ENCODE measurements at places on chromosomes 7 and 10.
A peak's percentile ranks its signal among the peaks of the same experiment; 100 is the strongest.

DNA sequence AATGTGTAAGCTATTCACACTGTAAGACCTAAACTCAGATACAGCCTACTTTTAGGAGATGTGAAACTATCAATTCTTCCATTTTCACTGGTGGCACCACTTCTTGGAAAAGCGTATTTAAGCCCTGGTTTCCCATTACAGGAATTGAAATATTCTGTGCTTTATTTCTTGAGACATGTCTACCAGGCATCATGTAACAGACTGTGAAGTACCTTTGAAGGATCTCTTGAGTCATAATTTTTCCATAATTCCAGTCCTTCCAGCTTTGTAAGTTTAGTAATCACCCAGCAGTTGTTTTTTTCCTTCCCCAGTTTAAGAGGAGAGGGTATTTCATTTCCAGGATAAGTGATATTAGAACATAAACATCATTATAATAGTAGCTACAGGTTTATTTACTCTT lies 186.0 kb upstream of the PRPS1L1 start:
- DNase-seq, result no peak

- no peak for DNase-seq
Observed at GRCh38 chr7:91267171-91267955, 3.1 kb downstream of the FZD1 start.

- DNase-seq, result no peak
Observed at GRCh38 chr10:31687663-31688482, 240.8 kb downstream of the ARHGAP12 start.

- no peak for DNase-seq
Observed at GRCh38 chr10:49747303-49747646, 14.8 kb downstream of the OGDHL start.

GRCh38 chr10:6522230-6522629 lies 57.8 kb downstream of the PRKCQ start:
- no peak for DNase-seq

GRCh38 chr10:62746951-62747729 lies 57.4 kb upstream of the ADO start:
- no peak for DNase-seq

- no peak for DNase-seq
Observed at GRCh38 chr10:23326544-23327307, 17.9 kb downstream of the C10orf67 start.

- no peak for DNase-seq
Observed at GRCh38 chr10:93753621-93754250, 4.0 kb upstream of the LGI1 start.

DNA sequence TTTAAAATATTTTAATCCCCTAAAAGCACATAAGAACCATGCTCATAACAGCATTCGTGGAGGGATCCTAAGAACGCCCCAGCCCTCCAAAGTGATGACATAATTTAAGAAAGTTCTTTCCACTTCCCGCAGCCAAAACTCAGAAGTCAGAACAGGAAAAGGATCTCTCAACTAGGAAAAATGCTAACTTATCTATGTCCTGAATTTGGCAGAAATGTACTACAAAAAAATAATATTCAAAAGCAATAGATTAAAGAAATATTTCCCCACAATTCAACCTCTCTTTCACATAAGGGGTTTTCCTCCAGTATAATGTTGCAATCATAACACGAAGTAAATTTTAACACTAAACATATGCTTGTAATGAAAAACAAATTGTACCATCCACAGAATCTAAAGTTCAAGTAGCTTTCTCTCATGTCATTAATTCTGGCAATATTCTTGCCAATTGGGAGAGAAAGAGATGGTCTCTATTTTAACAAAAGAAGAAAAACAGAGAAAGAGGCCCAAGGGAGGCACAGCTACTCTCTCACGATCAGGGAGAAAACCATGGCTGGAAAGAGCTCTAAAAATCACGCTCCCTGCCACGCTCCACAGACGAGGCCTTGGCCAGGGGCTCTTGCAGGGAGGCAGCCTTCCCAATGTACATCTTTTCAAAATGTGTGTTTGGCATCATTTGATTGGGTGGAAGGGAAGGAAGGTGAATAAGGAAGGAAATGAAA lies 22.9 kb downstream of the ASB13 start:
- DNase-seq, result peak; percentile 14

DNA sequence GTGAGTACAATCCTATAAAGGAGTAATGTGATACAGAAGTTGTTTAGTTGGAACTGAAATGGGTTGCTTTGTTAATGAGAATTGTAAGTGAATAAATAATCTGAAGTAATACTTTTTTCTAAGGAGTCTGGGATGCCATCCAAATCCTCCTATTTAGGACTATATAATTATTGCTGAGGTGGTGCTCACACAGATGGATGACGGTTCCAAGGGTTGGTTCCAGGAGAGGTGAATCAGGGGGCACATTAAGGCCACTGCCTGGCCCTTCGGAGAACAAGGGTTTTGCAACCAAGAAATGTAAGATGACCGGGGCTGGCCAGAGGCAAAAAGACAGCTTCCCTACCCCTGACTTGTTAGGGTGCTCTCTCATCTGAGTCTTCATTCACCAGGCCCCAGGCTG lies 352.7 kb downstream of the PHTF2 start:
- DNase-seq, result no peak

- DNase-seq, result no peak
Observed at GRCh38 chr10:132704008-132704814, 81.7 kb downstream of the NKX6-2 start.

DNA sequence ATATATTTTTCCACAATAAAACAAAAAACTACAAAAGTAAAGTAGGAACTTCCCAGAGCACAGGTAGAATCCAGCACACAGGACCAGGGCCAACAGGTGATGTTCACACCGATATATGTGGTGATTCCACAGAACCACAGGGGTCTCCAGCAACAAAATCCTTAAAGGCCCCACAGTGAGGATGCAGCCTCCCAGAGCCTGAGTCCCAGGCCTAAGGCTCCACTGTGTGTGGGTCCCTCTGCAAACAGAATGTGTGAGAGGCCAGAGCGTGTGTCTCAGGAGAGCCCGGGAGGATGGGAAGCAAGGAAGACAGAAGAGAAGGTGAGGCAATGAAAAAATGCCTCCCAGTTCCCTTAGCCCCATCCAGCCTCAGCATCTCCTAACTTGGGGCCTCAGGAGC lies 173.9 kb downstream of the GRID1 start:
- DNase-seq, result no peak

DNA sequence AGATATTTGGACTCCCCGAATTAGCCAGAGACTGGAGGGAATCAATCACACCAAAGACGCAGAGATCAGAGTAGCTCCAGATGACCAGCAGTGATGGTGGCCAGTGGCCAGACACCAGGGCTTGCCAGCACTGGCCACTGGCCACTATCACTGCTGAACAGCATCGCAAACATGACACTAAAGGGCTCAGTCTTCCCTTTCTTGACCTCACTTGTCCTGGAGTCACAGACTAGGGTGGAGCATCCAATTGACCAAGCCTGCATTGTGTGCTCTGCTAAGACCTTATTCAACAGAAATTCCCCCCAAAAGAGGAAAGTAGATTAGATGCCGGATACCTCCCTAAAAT lies 234.7 kb downstream of the CREB5 start:
- no peak for DNase-seq

DNA sequence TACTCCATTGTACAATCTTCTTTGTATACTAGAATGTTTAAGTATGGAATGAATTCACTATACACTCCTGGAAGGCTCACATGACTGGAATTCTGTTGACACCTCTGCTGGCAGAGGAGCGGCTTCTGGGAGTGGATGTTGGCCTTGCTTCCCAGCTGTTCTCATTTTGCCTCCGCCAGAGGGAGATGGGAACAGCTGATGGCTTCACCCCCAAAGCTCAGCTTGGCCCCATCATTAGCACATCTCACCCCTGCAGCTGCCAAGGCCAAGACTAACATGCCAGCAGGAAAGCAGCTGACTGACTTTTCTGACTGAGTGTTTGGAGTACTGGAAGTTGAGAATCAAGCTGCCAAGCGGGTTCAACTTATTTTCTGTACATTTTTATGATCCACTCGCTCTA lies 15.1 kb downstream of the ADAM12 start:
- DNase-seq, result no peak

GRCh38 chr7:102173669-102174068 lies 113.0 kb upstream of the SH2B2 start:
- peak; percentile 91 for DNase-seq

DNA sequence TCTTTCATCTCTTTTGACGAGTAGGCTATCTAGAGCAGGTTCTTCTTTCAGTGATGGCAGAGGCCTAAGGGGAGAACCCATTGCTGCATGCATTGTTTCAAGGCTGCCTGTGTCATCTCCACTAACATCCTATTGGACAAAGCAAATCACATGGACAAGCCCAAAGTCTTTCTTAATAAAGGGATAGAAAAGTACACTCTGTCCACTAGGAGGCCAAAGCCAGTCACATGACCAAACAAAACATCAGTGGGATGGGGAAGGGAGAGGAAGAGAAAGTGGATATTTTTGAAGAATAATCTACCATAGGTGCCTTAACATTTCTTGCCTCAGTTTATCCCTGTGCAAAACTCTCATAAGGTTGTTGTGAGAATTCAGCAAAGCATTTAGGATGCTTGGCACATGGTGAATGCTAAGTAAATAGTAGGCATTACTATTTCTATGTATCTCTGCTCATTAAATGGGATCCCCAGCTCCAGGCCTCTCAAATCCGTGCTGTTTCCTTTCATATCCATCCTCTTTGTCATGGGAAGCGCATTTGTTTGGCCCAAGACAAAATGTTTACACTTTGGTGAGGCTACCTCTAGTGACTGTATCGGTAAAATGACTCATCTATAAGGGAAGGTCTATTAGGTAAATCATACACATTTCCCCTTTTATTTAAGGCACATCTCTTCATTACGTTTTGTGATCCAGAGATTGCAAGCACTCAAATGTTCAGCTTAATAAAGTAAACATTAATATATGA lies 16.7 kb upstream of the CADPS2 start:
- DNase-seq, result no peak

DNA sequence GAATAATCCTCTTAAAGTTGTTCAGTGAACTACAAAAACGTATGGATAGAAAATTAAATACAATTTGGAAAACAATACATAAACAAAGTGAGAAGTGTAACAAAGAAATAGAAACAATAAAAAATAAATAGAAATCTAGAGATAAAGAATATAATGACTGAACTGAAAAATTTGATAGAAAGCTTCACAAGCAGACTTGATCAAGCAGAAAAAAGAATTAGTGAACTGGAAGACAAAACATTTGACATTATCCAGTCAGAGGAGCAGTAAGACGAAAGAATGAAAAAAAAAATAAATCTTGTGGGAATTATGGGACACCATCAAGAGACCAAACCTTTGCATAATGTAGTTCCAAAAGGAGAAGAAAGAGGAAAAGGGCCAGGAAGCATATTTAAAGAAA lies 32.4 kb upstream of the NPY start:
- no peak for DNase-seq

- DNase-seq, result peak; percentile 42
Observed at GRCh38 chr7:561631-562373, 42.2 kb upstream of the PDGFA start.

DNA sequence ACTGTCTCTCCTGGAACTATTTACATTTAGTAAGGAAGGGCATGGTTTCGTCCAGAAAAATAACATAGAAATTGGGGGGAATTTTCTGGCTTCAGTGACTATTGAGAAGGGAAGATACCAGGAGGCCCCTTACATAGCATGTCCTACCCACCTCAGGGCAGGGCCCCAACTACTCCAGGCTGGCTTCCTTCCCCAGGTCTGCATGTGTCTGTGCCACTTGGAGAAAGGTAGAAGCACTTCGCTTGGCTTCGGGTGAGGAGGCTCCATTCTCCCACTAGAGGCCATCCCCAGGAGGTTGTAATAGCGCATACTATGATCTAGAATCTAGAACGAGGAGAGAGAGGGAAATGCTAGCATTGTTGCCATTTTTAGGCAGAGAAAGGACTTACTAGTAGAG lies 14.7 kb downstream of the LRGUK start:
- no peak for DNase-seq

- DNase-seq, result peak; percentile 12
Observed at GRCh38 chr10:89064748-89065147, 74.2 kb downstream of the FAS start.

- no peak for DNase-seq
Observed at GRCh38 chr10:129450391-129450790, 16.6 kb upstream of the MGMT start.

DNA sequence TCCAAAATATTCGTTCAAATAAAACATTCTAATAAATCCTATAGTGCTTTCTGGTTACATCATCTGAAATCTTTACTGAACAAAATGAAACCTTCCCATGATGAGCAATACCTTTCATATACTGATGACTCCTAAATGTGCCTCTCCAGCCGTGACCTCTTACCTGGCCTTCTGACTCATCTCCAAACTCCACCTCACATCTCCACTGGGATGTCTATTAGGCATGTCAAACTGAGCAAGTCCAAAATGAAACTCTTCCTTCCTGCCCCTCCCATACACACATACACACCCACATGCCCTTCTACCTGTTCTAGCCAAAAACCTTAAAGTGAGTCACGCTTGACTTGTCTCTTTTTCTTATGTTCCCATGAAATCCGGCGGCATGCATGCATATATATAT lies 22.9 kb downstream of the GSAP start:
- no peak for DNase-seq

DNA sequence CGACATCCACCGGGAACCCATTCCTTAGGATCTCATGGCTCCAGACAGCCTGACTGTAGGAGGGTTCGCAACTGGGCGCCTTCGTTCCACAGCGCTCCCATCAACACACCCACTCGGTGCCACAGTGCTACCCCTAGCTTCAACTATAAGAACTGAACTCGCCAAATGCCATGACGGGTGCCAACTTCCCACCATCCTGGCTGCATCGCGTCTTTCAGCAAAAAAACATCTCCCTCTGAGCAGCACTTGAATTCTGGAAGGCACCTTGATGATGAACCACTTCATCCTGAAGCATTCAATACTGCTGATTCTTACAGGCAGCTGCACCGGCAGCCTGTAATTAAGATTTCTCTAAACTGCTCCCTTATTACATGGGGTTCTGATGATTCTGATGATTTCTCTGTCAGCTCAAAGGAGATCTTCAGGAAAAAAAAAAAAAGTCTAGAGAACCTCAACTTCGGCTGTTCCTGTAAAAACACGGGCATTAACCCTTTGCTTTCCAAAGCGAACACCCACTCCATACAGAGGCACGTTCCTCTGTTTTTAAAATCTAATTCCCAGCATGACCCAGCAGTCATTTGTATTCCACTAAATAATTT lies 1.3 kb downstream of the CYTH3 start:
- peak; percentile 67 for DNase-seq

DNA sequence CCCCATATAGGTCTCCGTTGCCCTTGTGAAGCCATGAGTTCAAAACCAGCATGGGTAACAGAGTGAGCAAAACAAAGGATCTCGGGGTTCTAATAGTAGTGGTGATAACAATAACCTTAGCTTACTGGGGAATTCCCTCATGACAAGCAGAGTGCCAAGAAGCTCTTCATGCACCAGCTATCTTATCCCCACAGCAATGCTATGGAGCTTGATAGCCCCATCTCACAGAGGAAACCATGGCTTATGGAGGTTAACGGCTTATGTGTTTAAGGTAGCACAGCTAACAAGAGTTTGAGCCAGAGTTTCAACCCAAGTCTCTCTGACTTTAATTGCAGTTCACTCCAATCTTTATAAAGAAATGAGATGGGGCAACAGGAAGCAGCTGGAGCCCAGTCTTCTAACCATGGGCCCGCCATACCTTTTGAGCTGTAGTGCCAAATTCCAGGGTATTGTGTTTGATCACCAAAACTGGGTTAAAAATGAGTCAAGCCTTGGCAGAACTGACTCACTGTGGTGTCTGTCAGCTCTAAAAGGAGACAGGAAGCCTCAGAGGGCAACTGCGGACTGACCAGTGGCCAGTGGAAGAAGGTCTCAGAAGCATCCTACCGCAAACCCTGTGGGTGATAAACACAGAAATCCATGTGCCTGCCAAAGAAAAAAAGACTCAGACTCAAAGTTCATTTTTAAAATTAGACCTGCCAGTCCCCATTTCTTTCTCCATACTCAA lies 16.5 kb upstream of the PLAU start:
- DNase-seq, result peak; percentile 97

Measured in lung microvascular endothelial cell (primary cell).